ENCODE measurements at places on chromosomes 5 and 9.

GRCh38 chr5:157994906-157995519 is 136.1 kb upstream of the CLINT1 start:
- peak; percentile 58 for DNase-seq

DNA sequence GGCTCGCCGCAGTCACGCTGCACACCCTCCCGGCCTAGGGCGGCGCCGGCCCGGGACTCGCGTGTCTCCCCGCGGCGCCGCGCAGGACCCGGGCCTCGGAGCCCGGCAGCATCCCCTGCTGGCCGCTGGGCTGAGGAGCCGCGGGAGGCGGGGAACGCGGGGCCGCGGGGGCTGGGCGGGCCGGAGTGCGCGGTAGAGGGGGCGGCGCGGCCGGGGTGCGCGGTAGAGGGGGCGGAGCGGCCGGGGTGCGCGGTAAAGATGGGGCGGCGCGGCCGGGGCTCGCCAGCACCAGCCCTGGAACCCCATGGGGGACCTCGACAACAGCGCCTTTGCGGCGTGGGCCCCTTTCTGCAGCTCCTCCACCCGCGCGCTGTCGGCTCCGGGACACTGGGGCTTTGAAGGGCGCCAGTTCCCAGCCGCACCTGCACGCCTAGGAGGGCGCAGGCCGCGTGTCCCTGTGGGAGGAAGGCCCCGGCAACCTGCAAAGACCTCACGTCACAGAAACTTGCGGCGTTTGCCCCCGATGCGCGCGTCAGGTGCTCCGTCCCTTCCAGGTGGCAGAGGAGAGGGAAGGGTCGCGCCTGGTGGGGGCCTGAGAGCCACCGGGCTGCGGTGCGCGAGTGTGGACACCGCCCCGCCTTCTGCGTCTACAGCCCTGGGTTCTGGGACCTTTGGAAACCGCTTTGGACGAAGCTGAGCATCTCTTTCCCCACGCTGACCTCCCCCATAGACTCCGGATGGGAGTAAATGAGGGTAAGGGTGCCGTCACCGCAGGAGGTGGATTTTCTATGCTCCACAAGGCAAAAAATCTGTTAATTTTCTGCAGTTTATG is 49.6 kb downstream of the NSUN2 start:
- peak; percentile 32 for DNase-seq

GRCh38 chr9:11946531-11946930 is 746.7 kb upstream of the TYRP1 start:
- DNase-seq = no peak

DNA sequence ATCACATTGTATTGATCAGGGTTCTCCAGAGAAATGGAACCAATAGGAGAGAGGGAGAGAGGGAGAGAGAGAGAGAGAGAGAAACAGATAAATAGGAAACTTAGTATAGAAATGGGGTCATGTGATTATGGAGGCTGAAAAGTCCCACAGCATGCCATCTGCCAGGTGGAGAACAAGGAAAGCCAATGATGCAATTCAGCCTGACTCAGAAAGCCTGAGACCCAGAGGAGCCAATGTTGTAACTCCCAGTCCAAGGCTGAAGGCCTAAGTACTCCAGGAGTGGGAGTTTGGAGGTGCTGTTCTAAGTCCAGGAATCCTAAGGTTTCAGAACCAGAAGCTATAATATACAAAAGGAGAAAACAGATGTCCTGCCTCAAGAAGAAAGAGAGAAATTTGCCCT is 48.4 kb upstream of the ISOC1 start:
- DNase-seq = no peak

DNA sequence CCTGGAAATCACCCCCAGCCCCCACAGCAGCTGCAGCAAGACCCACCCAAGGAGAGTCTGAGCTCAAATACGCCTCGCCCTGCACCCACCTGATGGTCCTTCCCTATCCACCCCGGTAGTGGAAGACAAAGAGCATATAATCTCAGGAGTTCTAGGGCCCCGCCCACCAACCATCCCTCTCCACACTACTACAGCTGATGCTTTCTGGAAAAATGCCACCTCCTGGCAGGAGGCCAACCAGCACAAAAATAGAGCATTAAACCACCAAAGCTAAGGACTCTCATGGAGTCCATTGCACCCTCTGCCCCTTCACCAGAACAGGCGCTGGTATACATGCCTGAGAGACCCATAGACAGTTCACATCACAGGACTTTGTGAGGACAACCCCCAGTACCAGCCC is 22.5 kb upstream of the NIPSNAP3A start:
- no peak for DNase-seq

DNA sequence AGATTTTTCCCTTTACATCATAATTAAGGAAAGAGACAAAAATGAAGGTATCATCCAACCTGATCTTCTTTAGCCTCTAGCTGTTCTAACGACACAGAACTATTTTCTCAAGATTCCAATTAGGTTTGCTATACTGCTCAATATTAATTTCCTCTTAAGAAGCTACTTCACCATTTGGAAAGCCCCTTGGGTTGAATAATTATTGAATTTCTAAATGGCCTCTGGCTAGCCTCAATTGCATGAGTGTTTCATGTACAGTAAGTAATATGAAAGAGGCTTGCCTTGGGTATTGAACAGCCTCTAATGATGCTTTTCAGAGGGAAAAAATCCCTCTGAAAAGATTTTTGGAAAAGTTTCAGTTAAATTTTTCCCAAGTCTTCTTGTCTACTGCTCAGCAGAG is 3.7 kb upstream of the MOB3B start:
- no peak for DNase-seq

GRCh38 chr9:77830618-77831285 is 182.6 kb upstream of the GNA14 start:
- no peak for DNase-seq

- DNase-seq = no peak
Measured at GRCh38 chr5:107519900-107520354, 150.8 kb downstream of the EFNA5 start.
